Activated naive CD4-positive, alpha-beta T cell treated with anti-CD3 and anti-CD28 coated beads, Interleukin-2, amount 50 U/mL, for 72 hours (primary cell): ENCODE measurements at places on chromosomes 5 and 9. TPM values are rescaled to one million over a fixed set of nuclear protein-coding genes. Genes with fewer than 3 reads are reported as not detected.

DNA sequence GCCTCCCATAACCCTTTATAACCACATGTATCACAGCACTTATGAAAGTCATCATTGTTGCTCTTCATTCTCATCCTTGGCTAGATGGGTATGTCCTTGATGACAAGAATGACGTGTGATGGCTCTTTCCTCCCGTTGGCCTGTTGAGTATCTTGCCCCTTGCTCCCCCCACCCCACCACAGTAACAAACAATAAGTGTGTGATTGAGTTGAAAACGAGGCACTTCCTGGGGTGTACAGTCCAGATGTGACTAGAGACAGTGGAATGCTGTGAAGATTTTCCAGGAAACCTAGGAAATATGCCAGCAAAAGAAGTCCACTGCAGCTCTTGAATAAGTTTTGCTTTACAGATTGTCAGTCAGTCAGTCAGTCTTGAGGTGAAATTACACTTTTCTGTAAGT is 262.5 kb downstream of the ELAVL2 start:
- DNase-seq = no peak

GRCh38 chr9:132161743-132162184 is at the start of gene NTNG2:
NTNG2 (plus strand) TSS chr9:132162058; CDS start chr9:132166832, 4,774 bp downstream.
- no peak for DNase-seq

DNA sequence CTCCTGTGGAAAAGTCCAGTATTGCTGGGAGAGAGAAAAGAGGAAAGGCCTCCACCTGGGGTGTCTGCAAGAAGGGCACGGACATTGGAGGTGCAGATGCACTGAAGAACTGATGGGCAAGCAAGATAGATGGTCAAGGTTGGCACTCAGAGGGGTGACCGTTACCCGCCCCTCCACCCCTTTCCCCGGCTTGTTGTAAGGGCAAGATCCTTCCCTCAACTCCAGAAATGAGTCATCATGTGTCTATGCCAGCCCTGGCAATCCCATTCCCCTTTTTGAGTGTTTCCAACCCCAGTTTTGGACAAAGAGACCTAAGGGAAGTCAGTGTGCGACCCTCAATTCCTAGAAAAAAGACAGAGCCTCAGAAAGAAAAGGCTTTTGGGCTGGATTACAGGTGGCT is 34.9 kb upstream of the ATP6V1G1 start:
- DNase-seq = no peak

- DNase-seq = no peak
Measured at GRCh38 chr5:60841361-60841760, 2.7 kb downstream of the ELOVL7 start.

DNA sequence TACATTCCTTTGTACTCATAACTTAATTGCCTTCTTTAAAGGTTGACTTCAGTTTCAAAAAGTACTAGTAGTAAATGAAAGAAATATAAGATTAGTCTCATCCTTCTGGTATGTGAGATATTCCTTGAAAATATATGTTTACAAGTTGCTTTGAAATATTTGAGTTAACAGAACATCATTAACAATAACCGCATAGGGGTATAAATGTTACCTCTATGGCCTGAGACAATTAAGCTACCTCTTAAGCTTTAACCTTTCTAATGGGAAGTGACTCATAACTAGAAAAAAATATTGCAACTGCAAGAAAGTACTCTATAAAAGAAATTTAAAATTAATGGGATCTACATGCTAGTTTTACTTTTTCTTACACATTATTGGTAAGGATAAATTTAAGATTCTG is 399.0 kb downstream of the CDH10 start:
- DNase-seq = no peak

BOD1 gene
- total RNA-seq = 24.4 TPM

FRMPD1 gene
- not detected for total RNA-seq

MEIKIN gene
- not detected for total RNA-seq

SUSD3 gene
- 81.9 TPM for total RNA-seq

HRH2 gene
- total RNA-seq = 13.7 TPM
